ENCODE measurements at places on chromosomes 13 and 19. TPM values are rescaled to one million over a fixed set of nuclear protein-coding genes. Genes with fewer than 3 reads are reported as not detected.

The SKA3 gene
- 4.8 TPM for total RNA-seq

The TGDS gene
- total RNA-seq = 7.0 TPM

The FXYD3 gene
- total RNA-seq = 0.81 TPM

The VSTM1 gene
- total RNA-seq = 2.2 TPM

The CXCL17 gene
- total RNA-seq = not detected
